NCI-H460 (cell line): ENCODE measurements at places on chromosomes 16 and 17. TPM values are rescaled to one million over a fixed set of nuclear protein-coding genes. Genes with fewer than 3 reads are reported as not detected.
A peak's percentile ranks its signal among the peaks of the same experiment; 100 is the strongest.

DNA sequence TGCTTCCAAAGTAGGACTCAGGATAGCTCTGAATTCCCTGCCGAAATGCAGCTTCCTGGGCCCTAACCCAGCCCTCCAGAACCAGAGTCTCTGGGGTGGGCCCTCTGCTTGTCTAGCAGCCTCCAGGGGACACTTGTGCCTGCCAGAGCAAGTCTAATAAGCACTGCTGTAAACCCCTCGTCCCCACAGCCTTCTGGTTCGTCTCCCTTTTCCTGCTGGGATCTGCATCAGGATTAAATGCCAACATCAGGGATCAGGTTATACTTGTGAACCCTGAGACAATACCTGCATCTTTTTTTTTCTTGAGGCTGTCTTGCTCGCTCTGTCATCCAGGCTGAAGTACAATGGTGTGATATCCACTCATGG, 282.0 kb downstream of the SEC14L1 start:
- no peak for DNase-seq

GRCh38 chr16:78576941-78577340, 477.5 kb downstream of the WWOX start:
- no peak for DNase-seq

The KRT17 gene
- 0.42 TPM in 1 of 2 replicates, not detected in the other for total RNA-seq

DNA sequence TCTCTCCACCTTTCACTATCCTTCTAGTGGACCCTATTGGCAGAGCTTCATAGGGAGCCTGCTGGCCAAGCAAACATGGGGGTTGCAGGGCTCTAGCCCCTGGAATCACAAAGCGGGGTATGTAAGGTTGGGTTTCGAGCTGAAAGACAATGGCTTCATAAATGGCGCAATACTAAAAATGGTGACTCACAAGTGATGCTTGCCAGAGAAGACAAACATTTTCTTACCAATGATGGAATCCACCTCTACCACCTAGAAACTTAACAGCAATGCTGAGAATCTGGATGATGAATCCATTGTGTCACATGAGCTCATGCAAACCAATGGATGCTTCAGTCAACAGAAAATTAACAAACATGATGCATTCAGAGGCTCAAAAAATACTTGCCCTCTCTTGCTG, 375.3 kb upstream of the PSMD7 start:
- no peak for DNase-seq

- DNase-seq = no peak
Measured at GRCh38 chr17:676060-676700, 38.5 kb downstream of the VPS53 start.

The FOXF1 gene
- total RNA-seq = 8.2 and 8.9 TPM in 2 replicates

GRCh38 chr17:81523402-81524038, 4.7 kb upstream of the FSCN2 start:
- no peak for DNase-seq

The CLDN7 gene
- total RNA-seq = 12.6 and 13.2 TPM in 2 replicates

The PABPN1L gene
- total RNA-seq = 0.43 TPM in 1 of 2 replicates, not detected in the other

DNA sequence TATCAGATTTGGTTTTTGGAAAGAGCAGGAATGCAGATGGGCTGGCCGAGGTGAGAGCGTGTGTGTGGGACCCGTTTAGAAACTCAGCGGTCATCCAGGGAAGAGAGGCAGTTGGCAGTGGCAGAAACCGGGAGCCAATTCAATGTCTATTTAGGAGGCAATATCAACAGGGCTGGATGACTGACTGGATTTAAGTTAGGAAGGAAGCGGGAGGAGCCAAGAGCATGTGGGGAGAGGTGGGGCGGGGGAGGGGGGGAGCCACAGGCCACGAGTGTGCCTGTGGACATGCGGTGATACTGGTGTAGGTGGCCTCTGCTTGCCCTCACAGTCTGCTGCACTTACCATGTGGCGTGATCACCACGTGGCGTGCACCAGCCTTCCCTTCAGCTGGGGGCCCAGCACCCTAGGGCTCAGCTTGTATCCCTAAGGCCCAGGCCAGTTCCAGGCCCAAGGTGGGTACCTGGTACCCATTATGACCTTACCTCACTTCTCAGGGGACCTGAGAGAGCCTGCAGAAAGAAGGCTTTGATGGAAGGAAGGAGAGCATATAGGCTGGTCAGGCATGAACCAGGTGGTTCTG, 10.8 kb upstream of the TPPP3 start:
- no peak for DNase-seq

The WFIKKN2 gene
- not detected in 2 replicates for total RNA-seq

- DNase-seq = no peak
Measured at GRCh38 chr16:73177729-73178295, 129.9 kb upstream of the ZFHX3 start.

- DNase-seq = no peak
Measured at GRCh38 chr16:6574146-6574545, 758.5 kb upstream of the RBFOX1 start.

GRCh38 chr16:66639091-66639885, 34.8 kb downstream of the CMTM3 start:
- DNase-seq = no peak

- no peak for DNase-seq
Measured at GRCh38 chr17:59848778-59849177, 44.0 kb downstream of the TUBD1 start.

DNA sequence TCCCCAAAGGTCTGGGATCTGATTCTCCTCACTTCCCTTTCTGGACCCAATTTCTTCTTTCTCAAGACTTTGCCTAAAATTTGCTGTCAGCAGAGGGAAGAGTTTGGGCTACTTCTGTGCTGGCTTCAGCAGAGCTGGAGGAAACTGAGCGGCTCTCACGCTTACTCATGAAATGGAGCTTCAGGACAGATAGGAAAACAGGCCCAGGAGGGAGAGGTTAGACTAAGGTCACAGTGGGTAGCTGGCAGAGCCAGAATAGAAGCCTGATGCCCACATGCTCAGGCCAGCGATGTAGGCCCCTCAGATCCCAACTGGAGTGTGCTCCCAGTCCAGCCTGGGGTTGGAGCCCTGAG, 593 bp downstream of the SLC38A7 start:
- DNase-seq = no peak

GRCh38 chr16:48029768-48030167, 126.0 kb downstream of the ABCC12 start:
- DNase-seq = no peak

DNA sequence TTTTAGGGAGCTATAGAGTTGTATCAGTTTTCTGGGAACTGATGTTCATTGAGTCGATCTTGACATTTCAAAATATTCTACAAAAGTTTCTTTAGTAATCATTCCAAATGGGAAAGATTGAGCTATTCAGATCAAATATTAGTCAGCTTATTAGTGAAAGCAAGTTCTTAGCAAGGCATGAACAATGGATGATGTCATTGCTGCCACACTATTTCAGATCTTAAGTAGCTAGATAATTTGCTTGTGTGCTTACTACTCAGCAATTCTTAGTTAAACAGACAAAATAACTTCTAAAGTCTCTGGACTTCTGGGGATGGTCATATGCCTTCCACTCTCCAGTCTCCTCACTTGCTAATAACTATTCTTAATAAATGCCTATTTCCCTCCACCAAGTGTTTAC, 69.0 kb upstream of the CDH8 start:
- no peak for DNase-seq

The GLG1 gene
- total RNA-seq = 63.5 and 66.9 TPM in 2 replicates

DNA sequence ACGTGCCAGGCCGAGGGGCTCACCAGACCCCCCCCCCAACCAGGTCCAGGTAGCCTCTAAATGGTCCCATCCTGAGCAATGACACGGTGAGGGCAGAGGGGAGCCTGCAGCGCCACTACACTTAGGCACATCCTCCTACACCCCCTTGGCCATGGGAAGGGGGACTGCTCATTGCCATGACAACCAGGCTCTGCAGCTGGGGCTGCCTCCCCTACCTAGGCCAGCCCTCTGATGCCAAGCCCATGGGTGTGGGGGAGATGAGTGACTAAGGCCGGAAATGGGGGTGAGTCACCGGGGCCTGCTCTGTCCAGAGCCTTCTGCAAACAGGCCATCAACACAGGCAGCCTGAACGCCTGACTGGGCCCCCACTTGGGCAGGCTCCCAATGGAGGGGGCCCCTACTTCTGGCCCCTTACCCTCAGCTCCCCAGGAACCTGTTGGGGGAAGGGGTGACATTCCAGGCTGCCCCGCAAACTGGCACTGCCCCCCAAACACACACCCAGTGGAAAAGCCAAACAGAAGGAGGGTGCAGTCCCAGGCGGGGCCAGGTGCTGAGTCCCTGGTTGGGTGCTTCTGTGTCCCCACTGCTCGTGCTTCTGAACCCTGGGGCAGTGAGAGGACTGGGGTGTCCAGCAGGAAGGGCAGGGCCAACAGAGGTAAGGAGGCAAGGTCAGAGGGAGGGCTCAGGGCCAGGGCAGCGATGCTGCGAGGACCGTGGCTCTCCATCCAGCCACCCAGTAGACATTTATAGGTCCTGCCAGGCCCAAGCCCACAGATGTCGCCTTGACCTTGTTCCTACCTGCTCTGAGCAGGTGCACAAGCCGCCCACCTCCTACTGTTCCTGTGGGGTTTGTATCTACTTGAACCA, 8.2 kb downstream of the PLCD3 start:
- DNase-seq = peak; percentile 84

The ASGR2 gene
- not detected in 2 replicates for total RNA-seq

GRCh38 chr16:70388006-70388680, 41.4 kb downstream of the DDX19A start:
- DNase-seq = no peak

DNA sequence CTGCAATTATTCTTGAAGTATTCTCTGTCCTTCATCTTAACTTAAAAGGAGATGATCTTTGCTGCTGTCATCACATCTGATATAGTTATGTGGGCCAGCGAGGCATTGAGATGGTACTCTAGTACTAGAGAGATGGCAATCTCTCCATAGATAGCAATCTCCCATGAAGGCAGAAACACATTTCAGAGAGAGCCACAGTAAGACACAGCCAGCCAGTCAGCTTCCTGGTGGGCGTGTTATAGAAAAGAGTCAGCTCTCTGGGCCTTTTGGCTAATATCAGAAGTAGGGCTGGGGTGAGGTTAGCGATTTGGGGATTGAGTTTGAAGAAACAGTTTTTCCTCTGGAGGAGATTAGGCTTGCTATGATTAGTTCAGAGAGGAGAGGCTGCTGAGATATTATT, 22.6 kb upstream of the EFCAB13 start:
- no peak for DNase-seq

GRCh38 chr16:77873066-77873465, 84.7 kb downstream of the VAT1L start:
- DNase-seq = no peak

The OR1A1 gene
- total RNA-seq = not detected in 2 replicates

DNA sequence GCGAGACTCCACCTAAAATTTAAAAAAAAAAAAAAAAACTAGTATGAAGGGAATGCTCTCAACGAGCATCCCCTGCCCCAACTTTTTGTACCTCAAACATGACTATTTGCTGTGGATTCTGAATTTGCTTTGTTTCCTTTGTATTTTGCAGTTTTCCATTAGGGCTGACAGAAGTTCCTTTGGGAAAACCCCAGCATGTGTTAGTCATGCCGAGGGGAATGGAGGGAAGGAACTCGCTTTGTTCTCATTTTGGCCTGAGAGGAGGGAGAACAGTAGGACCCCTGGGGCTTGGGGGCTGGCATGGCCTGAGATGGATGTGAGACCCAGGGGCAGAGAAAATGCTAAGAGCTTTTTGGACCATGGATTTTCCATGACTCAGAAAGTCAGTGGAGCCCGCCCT, 20.5 kb downstream of the KRT9 start:
- no peak for DNase-seq

DNA sequence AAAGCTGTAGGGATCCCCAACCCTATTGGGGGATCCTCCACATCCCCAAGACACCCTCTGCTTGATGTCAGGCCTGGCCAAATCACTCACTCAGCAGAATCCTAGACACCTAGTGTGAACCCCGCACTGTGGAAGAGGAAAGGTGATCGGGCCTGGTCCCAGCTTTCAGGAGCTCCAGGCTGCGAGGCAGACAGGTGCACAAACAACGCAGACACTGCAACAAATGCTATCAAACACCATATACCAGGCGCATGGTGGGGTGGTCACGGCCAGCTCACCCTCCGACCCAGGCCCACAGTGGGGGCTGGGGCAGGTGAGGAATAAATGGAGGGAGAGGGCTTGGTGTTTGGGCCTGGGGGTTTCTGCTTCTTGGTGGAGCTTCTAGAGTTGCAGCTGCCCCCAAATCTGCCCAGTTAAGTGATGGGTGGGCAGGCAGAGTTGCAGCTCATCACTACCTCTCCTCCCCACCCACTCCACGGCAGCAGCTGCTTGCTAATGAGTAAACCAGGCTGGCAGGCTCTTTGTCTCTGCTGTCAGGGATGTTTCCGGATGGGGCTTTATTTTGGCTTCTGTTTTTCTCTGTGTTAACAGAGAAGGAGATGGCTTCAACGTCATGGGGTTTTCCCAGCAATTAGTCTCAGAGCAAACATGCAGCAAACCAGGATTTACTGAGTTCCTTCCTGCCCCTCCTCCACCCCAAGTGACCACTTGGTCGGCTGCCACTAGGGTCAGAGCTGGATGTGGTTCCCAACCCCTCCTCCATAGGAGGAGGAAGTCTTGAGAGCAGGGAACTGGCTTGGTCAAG, 46.6 kb downstream of the PECAM1 start:
- no peak for DNase-seq

The ATMIN gene
- 26.2 and 33.4 TPM in 2 replicates for total RNA-seq

GRCh38 chr16:35931722-35932121, 2472.3 kb downstream of the TP53TG3F start:
- DNase-seq = no peak

DNA sequence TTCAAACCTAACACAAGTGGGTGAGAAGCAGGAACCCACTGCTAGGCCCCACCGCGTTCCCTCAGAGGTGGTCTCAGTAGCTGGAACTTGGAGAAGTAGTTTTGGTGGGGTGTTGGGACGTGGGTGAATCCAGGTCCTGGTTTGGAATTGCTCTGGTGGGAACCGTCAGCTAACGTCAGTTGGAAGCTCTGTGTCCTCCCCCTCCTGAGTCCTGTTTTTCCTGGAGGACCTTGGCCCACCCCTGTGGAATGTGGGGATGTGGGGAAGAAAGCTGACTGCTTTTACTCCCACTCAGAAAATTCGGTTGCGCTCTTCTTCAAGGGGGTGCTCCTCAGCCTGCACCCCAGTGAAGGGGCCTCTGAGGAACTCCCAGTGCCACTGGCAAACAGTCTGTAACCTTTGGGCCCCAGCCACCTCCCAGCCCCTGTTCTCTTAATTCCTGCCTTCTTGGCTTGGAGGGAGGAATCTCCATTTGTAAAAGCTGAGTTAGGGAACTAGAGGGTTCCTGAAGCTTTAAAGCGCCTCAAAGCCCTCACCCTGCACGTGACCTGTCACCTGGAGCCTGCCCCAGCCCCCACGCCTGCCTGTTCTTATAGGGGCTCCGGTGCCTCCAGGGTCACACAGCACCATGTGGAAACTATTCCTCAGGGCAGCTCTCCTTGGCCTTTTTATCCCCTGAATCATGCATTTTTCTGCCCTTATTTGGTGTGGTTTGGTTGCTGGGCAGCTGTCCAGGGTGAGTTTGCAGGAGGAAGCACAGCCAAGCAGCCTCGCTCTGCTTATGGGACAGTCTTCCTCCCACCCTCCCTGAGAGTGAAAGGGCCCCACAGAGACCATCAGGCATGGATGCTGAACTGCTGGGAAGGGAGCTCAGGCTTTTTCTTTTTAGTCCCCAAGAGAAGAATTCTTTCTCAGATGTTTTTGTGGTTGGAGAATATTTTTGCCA, 16.2 kb upstream of the NAGLU start:
- DNase-seq = peak; percentile 55

The LITAFD gene
- total RNA-seq = 0.10 TPM in 1 of 2 replicates, not detected in the other

GRCh38 chr17:17200831-17201230, 5.3 kb downstream of the PLD6 start:
- no peak for DNase-seq
